ENCODE measurements at places on chromosomes 2 and 18.

DNA sequence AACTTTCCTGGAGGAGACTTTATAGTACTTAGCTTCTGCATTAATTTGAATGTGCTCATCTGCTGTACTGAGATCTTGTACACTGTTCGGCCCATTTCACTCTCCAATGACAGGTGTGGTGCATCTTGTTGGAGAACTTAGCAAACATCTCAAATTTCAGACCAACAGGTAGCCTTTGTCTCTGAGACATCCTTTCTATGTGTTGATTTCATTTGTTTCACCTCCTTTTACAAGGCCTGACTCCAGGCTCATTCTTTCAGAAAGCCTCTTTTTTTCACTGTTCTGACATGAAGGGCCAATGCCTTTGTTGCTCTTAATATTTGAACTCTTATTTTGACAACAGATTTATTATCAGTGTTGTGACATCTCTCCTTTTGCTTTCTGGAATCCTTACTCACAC lies 271.8 kb upstream of the FANCL start:
- DNase-seq: no peak

- no peak for DNase-seq
Measured at GRCh38 chr2:63790491-63790890, 51.2 kb upstream of the UGP2 start.

GRCh38 chr2:120486441-120486840 lies 140.5 kb downstream of the INHBB start:
- no peak for DNase-seq

GRCh38 chr2:16725549-16725948 lies 59.9 kb upstream of the CYRIA start:
- no peak for DNase-seq

- no peak for DNase-seq
Measured at GRCh38 chr2:227388537-227389011, 825 bp upstream of the SCYGR1 start.

Data from DMS 273 treated with DMSO at 0.1 percent for 48 hours (cell line).